Adipose tissue (tissue), 3 donors: ENCODE measurements at places on chromosomes 4 and X. TPM values are rescaled to one million over a fixed set of nuclear protein-coding genes. Genes with fewer than 3 reads are reported as not detected.

ARHGEF9 gene
- polyA plus RNA-seq: 3.1 TPM

GJB1 gene
- polyA plus RNA-seq: 1.0 TPM

ZMAT1 gene
- polyA plus RNA-seq: 3.8 TPM

ARHGAP36 gene
- polyA plus RNA-seq: not detected

FAM184B gene
- polyA plus RNA-seq: 0.03 TPM
